ENCODE measurements at places on chromosomes 6 and 20.

DNA sequence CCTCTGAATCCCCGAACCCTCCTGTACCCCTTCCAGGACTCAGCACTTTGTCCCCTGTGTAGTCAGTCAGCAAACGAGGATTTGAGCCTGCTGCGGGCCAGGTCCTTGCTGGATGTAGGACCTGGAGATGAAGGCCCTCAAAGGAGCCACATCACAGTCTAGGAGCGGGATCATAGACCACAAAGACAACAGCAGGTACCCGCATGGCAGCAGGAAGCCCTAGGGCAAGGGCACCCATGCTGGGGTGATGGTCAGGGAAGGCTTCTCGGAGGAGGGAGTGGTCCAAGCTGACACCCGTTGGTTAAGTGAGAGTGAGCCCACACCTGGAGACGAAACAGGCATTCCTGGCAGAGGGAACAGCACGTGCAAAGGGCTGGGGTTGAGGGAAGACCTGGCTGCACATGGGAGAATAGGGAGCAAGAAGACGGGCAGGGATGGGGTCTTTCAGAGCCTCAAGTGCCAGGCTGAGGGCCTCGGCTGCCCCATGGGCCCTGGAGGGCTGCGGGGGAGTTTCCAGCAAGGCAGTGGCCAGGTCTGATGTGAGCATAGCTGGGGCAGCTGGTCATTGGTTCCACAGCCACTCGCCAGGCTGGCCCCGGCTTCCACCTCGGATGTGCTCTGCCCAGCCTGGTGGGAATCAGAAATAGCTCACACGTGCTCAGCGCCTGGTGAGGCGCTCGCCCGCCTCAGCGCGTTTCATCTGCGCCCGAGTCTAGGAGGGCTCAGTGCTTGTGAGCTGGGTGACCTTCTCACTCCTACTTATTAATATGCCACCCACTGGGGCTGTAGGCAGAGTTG, 15.0 kb downstream of the DLGAP4 start:
- DNase-seq: no peak

GRCh38 chr20:38460040-38460623, 12.5 kb upstream of the RALGAPB start:
- peak; percentile 85 for DNase-seq

- no peak for DNase-seq
Observed at GRCh38 chr20:63745961-63746731, 6.6 kb downstream of the SLC2A4RG start.

DNA sequence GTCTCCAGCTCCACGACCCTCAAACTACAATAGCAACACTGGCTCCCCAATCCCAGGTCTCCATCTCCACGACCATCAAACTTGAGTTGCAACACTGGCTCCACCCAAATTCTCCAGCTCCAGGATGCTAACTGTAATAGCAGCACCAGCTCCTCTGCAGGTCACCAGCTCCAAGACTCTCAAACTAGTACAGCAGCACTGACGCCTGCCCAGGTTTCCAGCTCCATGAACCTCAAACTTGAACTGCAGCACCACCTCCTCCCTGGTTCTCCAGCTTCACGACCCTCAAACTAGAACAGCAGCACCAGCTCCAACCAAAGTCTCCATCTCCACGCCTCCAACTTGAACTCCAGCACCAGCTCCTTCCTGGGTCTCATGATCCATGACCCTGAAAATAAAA, 353.8 kb downstream of the PREX1 start:
- DNase-seq: no peak

GRCh38 chr6:7216941-7217621, 95.9 kb downstream of the SSR1 start:
- no peak for DNase-seq
